ENCODE measurements at places on chromosomes 7 and 10. TPM values are rescaled to one million over a fixed set of nuclear protein-coding genes. Genes with fewer than 3 reads are reported as not detected.

GRCh38 chr10:14742815-14743214 lies 31.9 kb downstream of the FAM107B start:
- no peak for DNase-seq

Gene MMP21
- total RNA-seq: not detected

- no peak for DNase-seq
Measured at GRCh38 chr10:43573250-43574000, 991 bp downstream of the ZNF239 start.

- no peak for DNase-seq
Measured at GRCh38 chr7:157625973-157626742, 289.4 kb downstream of the DNAJB6 start.

Gene INTS1
- 70.6 TPM for total RNA-seq

DNA sequence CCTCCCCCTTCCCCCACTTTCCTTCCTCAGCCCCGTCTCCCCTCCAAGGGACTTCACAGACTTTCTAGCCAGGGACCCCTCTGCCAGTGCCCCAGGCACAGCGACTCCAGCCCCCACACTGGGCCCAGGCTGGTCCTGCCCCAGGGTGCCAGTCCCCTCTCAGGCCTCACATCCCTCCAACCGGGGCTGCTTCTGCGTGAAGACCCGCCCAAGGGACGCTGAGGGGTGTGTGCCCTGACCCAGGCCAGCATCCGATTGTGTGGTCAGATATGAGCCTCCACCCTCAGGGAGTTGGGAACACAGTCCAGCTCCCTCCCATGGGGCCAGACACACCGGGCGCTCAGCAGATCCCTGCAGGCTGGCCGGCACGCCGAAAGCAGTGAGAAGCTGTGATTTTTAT lies 97.0 kb downstream of the MICALL2 start:
- DNase-seq: no peak

GRCh38 chr7:92641921-92642511 lies 51.8 kb upstream of the FAM133B start:
- no peak for DNase-seq

Gene PLCE1
- 1.8 TPM for total RNA-seq

Gene AASS
- 7.8 TPM for total RNA-seq

- no peak for DNase-seq
Measured at GRCh38 chr10:29240986-29241660, 47.7 kb upstream of the LYZL1 start.

- DNase-seq: no peak
Measured at GRCh38 chr7:75055830-75056772, 17.5 kb downstream of the RCC1L start.

- no peak for DNase-seq
Measured at GRCh38 chr7:7720193-7720592, 1.8 kb upstream of the RPA3 start.

Gene VAX1
- total RNA-seq: not detected

- no peak for DNase-seq
Measured at GRCh38 chr7:148031019-148031418, 559.5 kb upstream of the C7orf33 start.

DNA sequence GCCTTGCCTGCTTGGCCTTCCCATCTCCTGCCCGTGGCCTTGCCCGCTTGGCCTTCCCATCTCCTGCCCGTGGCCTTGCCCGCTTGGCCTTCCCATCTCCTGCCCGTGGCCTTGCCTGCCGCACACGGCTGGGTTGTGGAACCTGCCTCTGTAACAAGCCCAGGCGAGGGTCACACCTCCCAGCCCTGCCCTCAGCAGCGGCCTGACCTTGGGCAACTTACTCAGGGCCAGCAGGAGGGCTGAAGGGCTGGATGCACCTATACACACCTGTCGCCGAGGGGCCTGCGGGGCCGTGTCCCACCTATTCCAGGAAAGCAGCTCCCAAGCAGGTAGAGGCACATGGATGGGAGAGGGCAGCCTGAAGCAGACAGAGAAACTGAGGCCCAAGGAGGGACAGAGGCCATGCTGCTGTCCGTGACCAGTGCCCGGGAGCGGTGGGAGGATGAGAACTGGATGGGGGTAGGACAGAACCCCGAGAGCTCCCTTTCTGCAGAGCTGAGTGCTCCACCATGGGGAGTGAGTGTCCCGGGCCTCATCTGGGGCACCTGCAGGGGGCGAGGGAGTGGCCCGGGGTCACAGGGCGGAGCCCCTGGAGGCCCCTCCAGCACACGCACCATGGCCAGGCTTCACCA lies 277.6 kb downstream of the ELFN1 start:
- no peak for DNase-seq

Gene JAZF1
- total RNA-seq: 4.7 TPM

Gene CBX3
- 60.5 TPM for total RNA-seq

Gene CYP2W1
- 18.1 TPM for total RNA-seq

Gene CALML3
- total RNA-seq: 66.2 TPM

DNA sequence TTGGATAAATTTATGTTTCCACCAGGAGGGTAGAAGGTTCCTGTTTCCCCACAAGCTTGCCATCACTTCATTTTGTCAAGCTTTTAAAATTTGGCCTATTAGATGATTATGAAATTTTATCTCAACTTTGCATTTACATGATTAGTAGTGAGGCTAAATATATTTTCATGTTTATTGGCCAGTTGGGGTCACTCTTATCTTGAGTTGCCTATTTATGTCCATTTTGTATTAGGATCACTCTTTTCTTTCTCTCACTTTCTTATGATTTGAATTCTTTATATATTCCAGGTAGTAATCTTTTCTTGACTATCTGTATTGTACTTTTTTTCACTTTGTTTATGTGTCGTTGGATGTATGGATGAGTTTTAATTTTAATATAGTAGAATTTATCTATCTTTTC lies 218.6 kb upstream of the SLC26A5 start:
- DNase-seq: no peak
